ENCODE measurements at places on chromosomes 16 and 17.

- DNase-seq, result no peak
These were observed 9.8 kb downstream of the MYBBP1A start for GRCh38 chr17:4545217-4545951.

GRCh38 chr16:64061621-64062020 lies 1060.2 kb downstream of the CDH11 start:
- DNase-seq, result no peak

DNA sequence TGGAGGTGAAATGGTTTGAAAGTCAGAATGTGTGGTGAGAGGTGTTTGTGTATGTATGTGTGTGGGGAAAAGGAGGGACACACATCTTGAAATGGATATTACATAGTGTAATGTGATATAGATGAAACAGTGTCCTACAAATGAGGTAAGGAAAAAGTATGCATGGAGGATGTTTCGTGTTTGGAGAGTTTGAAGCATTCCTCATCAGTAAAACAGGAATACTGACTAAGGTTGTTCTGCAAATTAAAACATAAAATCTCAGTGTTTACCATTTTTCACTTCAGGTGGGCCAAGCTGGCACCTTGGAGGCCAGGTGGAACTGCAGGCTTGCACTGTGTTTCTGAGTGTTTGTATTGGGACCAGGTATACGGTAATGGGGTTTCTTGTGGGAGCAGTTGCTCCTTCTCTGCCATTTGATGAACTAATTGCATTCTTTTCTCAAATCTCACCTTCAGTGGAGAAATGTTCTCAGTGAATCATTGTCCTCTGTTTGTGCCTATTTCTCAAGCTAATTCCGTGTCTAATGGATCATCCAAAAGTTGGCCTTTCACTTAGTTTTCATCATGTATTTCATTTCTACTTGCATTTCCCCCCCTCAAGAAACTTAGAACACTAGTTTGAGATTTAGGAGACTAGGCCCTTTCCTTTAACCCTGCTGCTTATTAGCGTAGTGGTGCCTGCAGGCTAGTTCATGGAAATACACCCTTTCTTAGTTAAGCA lies 8.2 kb upstream of the TBKBP1 start:
- no peak for DNase-seq

GRCh38 chr17:54985476-54985875 lies 16.9 kb downstream of the STXBP4 start:
- no peak for DNase-seq

DNA sequence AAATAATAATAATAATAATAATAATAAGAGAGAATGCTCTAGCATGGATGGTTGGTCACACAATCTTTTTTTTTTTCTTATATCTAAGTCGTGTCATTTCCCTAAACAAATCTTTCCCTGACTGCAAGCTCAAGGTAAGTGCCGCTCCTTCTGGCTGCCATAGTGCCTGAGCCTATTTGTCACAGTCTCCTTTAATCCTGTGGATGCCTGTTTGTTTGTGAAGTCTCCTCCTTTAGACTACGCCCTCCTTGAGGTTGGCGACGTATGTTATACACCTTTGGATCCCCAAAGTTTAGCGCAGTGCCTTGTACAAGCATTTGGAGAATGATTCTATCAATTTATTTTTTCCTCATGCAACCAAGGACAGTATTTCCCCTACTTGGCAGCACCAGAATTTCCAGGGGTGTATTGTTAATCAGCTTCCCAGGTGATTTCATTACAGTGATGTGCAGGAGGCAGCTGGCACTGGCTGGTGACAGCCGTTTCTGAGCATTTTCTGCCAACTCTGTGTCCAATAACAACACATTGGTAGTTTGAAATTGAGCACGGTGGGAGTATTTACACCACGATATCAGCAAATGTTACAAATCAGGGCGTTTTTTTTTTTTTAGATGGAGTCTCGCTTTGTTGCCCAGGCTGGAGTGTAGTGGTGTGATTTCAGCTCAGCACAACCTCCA lies 26.6 kb downstream of the TMEM238L start:
- DNase-seq, result no peak

- peak; percentile 62 for DNase-seq
These were observed at the start of gene MOSMO for GRCh38 chr16:22007509-22008214. Gene MOSMO (plus strand): TSS chr16:22008111. CDS start chr16:22008302, 191 bp downstream.

DNA sequence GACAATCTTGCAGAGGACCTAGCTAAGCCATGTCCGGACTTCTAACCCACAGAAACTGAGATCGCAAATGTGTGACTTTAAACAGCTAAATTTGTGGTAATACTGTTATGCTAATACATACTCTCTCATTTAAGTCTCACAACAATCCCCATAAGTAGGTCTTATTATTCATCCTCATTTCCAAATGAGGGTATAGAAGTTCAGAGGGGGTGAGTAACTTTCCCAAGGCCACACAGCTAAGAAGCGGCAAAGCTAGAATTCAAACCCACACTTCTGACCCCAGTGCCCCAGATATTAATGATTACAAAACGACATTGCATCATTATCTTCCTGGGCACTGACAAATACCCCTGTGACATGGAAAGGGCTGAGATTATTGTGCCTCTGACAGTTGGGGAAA lies 81.4 kb downstream of the CNGB1 start:
- no peak for DNase-seq

GRCh38 chr17:82664701-82665182 lies 16.5 kb upstream of the WDR45B start:
- DNase-seq, result no peak

DNA sequence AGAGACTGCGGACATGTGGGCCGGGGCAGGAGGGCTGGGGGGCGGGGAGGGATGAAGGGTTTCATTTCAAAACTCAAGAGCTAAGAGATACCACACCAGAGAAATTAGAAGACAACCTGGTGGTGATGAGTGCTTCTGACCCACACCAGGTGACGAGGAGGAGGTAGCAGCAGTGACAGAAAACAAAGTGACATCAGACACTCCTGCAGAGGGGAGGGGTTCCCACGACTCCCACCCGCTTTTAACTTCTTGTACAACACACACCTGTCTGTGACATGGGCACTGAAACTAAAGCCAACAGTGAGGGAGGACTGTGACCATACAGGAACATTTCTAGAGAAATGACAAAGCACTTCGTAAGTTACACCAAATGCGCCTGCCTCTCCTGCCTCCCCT lies 112.9 kb downstream of the ANKRD11 start:
- no peak for DNase-seq

GRCh38 chr17:50505591-50506130 lies 2.6 kb upstream of the MYCBPAP start:
- DNase-seq, result no peak

GRCh38 chr16:67565470-67566100 lies 3.3 kb downstream of the CTCF start:
- no peak for DNase-seq

DNA sequence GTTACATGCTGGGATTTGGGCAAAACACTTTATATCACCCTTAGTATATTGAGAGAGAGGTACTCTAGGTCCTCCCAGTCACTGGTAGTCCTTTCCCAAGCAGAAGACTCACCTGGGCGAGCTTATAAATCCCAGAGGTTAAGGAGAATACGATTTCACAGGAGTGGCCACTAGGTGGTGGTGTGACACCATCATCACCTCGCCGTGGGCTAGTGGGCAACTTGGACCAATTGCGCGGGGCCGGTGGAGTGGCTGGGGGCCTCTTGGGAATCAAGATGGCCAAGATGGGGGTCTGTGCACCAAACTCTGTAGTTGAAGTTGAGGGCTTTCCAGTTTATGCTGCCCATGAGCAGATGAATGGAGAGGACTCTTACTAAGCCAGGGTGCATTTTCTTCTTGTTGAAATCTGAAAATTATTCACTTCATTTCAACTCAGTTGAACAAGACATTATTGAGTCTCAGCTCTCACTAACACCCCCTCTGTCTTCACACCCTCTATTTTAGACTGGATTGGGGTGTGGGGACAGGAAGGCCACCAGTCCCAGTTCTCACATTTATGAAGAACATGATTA lies 38.2 kb upstream of the PIRT start:
- peak; percentile 15 for DNase-seq

- DNase-seq, result no peak
These were observed 1.5 kb downstream of the PIP4K2B start for GRCh38 chr17:38797828-38798227.

GRCh38 chr16:66486773-66487579 lies 59.9 kb downstream of the BEAN1 start:
- peak; percentile 82 for DNase-seq

- DNase-seq, result peak; percentile 35
These were observed 7.1 kb downstream of the HAS3 start for GRCh38 chr16:69112285-69113129.

DNA sequence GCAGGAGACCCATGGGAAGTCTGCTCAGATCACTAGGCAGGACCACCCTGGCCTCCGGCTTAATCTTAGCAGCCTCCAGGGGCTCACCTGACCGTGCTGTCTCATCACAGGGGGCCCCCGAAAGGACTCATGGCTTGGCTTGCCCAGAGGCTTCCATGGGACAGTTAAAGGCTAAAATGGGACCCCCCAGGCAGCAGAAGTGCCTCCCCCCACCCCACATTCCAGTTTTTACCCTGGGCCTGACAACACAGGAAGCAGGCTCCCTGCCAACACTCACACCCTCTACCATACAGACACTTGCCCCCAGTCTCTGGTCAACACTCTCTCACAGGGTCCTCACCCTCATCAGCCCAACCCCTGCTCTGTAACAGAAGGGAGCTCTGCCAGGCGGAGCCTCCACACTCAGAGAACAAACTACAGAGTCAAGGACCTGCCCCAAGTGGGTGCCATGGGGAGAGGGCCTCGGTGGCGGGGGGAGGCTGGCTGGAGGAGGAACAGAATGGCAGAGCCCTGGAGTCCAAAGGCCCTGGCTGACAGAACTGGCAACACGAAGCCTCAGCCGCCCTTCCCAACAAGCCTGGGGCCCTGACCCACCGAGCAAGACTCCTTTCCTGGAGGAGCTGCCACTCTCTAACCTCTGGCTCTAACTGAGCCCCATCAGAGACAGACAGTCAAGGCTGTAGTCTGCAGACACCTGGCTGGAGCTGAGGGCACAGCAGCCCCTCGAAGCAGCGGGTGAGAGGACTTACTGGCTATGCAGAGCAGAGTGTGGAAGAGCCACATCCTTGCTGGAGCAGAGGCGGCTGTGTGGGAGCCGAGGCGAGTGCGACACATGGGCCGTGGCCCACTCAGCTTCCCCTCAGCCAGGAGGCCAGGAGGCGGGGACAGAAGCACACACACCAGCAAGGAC lies at the start of gene ITGAE:
ITGAE (minus strand) TSS at position 827 of the 910 bp plus-strand sequence; CDS start at position 783, 44 bp downstream.
- DNase-seq, result no peak

GRCh38 chr17:30336369-30337171 lies 2.7 kb upstream of the TMIGD1 start:
- peak; percentile 82 for DNase-seq

GRCh38 chr16:66265556-66266141 lies 100.8 kb upstream of the CDH5 start:
- no peak for DNase-seq

DNA sequence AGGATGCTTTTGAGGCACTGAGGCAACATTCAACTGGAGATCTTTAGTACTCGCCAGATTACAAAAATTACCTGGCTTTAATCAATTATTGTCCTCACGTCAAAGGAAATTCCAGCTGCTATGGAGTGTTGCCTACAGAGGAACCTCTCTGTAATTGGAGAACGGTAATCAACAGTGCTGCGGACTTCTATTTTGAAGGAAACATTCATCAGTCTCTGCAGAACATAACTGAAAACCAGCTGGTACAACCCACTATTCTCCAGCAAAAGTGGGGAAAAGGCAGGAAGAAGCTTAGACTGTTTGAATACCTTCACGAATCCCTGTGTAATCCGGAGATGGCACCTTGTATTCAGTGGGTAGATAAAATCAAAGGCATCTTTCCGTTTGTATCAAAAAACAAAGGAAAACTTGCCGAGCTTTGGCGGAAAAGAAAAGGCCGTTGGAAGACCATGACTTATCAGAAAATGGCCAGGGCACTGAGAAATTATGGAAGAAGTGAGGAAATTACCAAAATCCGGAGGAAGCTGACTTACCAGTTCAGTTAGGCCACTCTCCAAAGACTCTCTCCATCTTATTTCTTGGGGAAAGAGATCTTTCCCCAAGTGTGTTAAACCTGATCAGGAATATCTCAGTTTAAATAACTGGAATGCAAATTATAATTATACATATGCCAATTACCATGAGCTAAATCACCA lies 3.0 kb downstream of the SLC35G3 start:
- DNase-seq, result no peak

DNA sequence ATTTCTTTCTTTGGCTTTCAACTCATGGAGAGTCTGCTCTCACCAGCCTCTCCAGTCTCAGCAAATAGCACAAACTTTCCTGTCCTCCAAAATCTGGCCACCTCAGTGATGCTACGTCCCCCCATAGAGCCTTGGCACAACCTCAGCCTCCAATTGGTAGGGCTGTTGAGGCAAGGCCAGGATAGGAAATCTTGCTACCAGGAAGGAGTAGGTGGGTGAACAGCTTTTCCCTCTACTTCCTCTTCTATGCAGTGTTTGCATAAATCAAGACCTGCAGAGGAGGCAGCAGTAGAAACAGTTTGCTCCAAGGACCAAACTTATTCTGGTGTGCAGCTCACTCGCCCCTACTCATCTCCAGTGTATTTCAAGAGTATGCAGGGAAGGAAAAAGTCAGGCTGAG lies 701 bp upstream of the DPEP2 start:
- DNase-seq, result no peak

GRCh38 chr16:66566051-66566901 lies at the start of gene CMTM1:
Gene CMTM1 (plus strand): TSS chr16:66566439. CDS start chr16:66566514, 75 bp downstream.
- no peak for DNase-seq

- DNase-seq, result peak; percentile 94
These were observed 12.8 kb downstream of the EVPL start for GRCh38 chr17:76014100-76014924.

GRCh38 chr16:85621698-85622428 lies 8.7 kb downstream of the GSE1 start:
- no peak for DNase-seq

DNA sequence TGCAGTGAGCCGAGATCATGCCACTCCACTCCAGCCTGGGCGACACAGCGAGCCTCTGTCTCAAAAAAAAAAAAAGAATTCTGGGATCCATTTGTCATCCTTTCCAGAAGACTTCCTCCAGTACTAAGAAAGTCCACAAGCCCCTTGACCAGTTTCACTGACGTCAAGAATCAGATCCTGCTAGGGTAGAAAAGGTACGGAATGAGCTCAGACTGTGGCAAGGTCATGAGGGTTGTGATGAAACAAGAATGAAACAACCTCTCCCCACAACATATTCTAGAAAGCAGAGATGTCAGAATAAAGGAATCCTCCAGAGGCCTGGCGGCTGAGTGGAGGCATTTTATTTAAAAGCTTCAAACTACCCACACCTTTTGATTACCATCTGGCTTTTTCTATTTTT lies 29.9 kb downstream of the TRAF4 start:
- DNase-seq, result no peak
